Stimulated activated CD4-positive, alpha-beta T cell treated with anti-CD3 and anti-CD28 coated beads, Interleukin-15, amount 100 ng/mL, for 1 hour (primary cell): ENCODE measurements at places on chromosomes 5 and 9.

DNA sequence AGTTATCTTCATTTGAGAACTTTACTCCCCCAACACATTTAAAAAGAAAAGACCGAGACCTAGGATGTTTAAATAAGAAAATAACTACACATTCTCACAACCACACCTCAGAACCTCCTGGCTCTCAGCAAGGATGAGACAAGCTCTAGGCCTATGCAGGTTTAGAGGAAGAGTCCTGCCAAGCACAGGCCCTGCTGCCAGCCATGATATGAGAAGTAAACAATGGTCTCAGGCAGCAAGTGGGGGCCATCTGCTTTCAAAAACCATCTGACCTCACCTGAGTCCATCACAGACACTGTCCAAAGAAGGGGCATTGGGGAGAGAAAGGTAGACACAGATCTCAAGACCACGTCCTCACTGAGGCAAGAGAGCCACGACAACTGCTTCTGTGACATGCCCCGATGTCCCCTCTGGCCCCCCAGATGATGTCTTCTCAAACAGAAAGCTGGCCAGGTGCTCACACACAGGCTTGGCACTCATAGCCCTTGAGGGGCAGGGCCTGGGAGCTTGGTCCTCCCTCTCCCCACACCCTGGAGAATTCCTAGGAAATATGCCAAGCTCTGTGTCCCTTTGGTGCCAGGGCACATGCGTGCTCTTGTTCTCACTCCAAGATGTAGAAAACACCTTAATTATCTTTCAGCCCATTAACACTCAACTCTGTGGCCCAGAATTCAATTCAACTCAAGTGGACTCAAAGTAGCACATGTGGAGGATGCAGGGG lies 150.4 kb downstream of the FSTL4 start:
- DNase-seq, result no peak

- DNase-seq, result no peak
Observed at GRCh38 chr5:40167283-40167682, 512.4 kb upstream of the PTGER4 start.

DNA sequence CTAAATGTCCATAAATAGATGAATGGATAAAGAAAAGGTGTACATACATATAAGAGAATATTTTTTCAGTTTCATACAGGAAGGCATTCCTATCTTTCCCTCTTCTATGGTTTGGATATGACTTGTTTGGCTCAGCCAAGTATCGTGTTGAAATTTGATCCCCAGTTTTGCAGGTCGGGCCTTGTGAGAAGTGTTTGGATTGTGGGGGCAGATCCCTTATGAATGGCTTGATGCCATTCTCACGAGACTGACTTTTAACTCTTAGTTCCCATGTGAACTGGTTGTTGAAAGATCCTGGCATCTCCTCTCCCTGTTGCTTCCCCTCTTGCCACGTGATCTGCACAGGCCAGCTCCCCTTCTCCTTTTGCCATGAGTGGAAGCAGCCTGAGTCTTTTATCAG lies 421.1 kb upstream of the FTMT start:
- no peak for DNase-seq

GRCh38 chr9:96061293-96061987 lies 185.9 kb downstream of the ERCC6L2 start:
- DNase-seq, result peak; percentile 11

- no peak for DNase-seq
Observed at GRCh38 chr9:84277646-84278045, 62.9 kb downstream of the SLC28A3 start.

GRCh38 chr5:17425385-17426070 lies 72.5 kb upstream of the TAF11L2 start:
- no peak for DNase-seq

- DNase-seq, result no peak
Observed at GRCh38 chr9:130265431-130266235, at the start of gene HMCN2. HMCN2 (plus strand) TSS chr9:130265760; CDS start chr9:130265879, 119 bp downstream.

GRCh38 chr5:97019435-97020117 lies 83.7 kb downstream of the LNPEP start:
- no peak for DNase-seq

DNA sequence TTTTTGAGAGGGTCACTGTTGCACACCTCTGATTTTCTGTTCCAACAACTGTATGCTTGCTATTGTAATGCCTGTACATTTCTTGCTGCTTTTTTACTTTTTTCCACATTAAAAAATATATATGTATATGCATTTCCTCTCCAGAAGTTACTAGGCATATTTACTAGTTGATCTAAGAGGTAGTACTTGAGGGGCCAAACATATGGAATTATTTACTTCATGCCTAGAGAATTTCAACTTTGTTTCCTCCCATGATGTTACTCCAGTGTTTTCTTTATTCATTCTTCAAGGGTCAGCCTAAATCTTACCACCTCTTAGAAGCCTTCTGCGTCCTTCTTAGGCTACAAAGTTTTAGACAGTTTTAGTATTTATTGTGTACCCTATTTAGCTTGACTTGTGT lies 122.7 kb downstream of the NMUR2 start:
- DNase-seq, result no peak

GRCh38 chr5:106755066-106755465 lies 915.7 kb downstream of the EFNA5 start:
- DNase-seq, result no peak

GRCh38 chr5:67831048-67831447 lies 384.5 kb upstream of the PIK3R1 start:
- DNase-seq, result no peak

DNA sequence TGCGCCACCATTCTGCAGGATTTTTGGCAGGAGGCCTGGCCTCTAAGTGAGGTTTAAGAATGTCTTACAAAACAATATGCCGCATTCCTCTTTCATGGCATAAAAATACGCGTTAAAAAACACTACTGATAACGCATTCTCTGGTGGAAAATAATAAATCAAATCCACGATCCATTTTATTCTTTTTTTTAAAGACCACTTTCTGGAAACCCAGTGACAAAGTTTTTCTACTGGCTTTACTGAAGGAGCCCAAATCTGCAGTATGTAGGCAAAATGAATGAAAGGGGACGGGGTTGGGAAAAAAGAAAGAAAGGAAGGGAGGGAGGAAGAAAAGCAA lies 2.0 kb downstream of the SV2C start:
- DNase-seq, result no peak

DNA sequence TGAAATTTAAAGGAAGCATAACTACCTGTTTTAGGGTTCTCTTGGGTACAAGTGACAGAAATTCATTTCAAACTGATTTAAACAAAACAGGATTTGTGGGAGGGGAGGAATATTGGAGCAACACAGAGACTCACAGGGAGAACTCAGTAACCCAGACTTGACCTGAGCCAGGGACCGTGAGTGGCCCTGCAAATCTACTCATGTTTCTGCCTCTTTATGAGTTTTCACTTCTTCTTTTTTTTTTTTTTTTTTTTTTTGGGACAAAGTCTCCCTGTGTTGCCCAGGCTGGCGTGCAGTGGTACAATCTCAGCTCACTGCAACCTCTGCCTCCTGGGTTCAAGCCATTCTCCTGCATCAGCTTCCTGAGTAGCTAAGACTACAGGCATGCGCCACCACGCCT lies 405.6 kb upstream of the ZNF608 start:
- DNase-seq, result no peak

- no peak for DNase-seq
Observed at GRCh38 chr5:98786191-98786853, 12.9 kb downstream of the RGMB start.

- peak; percentile 57 for DNase-seq
Observed at GRCh38 chr5:179530069-179530998, 20.0 kb upstream of the RUFY1 start.

DNA sequence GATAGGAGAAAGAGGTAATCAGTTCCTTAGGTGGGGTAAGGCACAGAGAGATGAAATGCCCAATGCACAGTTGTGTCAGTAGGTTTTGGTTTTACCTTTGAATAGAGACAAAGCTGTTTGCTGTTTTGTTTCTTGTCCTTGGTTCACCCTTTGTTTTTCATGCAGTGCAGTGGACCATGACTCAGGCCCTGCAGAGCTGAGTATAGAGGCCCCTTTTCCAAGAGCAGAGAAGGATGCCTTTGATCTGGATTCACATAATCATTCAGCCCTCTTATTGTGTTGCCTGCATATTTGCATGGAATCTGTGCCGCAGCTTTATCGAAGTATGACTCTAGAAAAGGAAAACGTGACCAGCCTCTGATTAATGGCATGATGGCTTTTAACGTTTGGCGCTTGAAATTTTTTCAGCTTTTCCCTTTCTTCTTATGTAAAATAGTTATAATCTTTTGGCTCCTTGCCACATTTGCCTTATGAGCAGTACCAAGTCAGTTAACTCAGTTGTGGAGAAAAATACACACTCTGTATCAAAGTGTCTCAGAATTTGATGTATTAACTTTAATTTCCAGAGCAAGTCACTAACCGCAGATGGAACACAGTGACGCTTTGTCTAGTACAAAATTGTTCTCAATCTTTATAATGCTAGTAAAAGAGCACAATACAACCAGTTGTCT lies 197.6 kb downstream of the KDM4C start:
- no peak for DNase-seq

GRCh38 chr5:104942735-104943134 lies 1380.1 kb upstream of the NUDT12 start:
- DNase-seq, result no peak

GRCh38 chr5:115069087-115069968 lies 100.4 kb downstream of the TRIM36 start:
- no peak for DNase-seq

DNA sequence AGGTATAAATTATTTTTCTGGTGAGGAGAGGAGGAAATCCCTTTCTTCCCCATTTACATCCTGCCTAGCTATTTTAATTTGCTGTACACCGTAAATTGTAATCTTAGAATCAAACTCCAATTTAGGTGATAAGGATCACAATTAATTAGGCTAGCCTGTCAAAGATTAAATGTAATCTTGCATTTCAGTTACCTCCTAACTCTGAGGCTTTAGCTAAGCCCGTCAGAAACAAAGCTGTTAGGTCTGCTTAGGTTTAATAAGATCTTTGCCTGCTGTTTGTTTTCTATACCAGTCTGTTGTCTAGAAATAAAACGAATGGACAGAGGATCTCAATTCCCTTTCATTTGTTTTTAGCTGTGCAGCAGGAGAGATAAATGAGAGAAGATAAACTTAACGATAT lies 51.5 kb downstream of the PIK3R1 start:
- no peak for DNase-seq

- DNase-seq, result no peak
Observed at GRCh38 chr5:106185661-106186081, 1485.1 kb downstream of the EFNA5 start.

DNA sequence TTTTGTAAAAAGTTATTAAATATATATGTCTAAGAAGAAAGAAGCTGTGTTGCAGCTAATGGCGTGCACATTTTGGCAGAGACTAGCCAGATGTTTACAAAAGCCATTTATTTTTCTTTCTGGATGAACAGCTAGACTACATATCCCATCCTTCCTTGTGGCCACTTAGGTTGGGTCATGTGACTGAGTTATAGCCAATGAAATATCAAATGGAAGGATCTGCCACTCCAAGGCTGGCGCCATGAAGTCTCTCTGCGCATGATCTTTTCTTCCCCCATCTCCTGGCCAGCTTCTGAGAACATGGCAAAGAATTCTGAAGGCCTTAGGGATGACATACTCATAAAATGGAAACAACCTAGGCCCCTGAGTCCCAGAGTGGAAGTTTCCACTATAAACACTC lies 244.2 kb upstream of the DAB2 start:
- DNase-seq, result no peak

GRCh38 chr9:32525709-32526030 lies 326 bp downstream of the RIGI start:
- DNase-seq, result no peak

GRCh38 chr9:121650217-121651007 lies 1.0 kb upstream of the DAB2IP start:
- no peak for DNase-seq

DNA sequence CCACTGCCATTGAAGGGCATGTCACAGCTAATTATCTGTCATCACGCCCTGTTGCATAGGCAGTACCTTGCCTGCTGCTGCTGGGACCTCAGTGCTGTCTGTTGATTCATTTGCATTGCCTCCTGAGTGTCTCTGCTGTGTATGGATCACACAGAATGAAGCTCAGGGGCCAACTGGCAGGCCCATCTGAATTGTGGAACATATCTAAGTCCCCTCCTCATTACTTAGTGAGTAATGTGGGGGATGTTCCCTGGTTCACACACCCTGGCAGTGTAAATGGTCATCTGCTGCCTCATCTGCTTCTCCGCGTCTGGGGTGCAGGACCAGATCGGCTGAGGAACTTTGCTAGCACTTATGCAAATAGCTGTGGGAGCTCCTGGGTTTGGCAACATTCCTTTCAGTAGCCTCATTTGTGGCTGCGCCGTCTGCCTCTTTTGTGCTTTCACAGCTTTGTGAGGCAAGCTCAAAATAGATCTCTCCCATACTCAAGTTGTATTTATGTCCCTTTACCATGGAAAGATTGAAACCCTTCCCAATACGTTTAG lies 25.4 kb downstream of the TYRP1 start:
- no peak for DNase-seq

DNA sequence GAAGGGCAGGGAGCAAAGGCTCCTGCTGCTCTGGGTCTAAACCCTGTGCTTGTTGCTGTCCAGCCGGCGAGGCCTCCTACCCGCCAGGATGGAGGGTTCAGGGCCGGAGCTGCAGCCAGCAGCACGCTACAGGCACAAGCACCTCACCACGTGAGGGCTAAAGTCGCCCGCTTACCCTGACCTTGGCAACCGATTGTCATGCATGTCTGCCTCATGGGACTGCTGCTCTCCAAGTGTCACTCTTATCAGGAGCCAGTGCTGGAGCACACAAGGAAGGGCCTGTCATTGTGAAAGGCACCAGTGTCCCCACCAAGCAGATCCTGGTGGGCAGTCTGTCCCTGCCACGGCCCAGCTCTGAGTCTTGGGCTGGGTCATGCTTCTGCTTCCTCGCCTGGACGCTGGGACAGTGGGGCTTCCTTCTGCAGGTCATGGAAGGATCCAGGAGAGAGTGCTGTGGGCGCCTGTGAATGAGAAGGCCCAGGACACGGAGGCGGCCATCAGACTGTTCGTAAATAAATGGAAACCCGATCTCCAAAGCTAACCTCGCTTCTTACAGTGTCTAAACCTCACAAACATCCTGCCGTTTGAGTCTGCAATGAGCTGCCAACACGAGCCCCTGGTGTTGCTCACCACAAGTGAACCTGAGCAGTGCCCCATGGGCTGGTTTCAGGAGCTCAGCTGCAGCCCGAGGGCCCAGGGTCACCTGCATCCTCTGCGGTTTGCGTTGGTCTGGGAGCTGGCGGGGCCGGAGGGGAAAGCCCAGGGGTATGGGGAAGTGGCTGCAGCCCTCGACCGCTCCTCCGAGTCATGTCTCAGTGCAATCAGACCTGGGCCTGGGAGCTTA lies 58.2 kb upstream of the RXRA start:
- no peak for DNase-seq

DNA sequence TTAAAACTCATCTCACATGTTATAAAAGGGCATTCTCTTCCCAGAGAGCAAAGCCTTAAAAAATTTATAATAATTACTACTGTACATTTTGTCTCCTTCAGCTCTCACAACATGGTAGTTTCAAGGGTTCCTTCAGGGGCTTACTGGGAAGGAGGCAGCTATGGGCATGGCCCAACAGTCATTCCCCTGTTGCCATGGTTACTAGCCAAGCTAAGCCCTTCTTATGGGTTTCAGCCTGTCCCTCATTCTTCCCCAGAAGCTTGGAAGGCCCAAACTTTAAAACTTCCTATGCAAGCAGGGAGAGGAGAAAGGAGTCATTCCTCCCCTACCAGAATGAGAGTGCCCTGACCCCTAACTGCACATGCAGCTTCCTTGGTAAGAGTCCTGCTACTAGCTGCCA lies 82.2 kb upstream of the CNTLN start:
- no peak for DNase-seq

- no peak for DNase-seq
Observed at GRCh38 chr5:11985993-11986392, 81.7 kb upstream of the CTNND2 start.
